Ascending aorta (tissue), 2 donors: ENCODE measurements at places on chromosomes 2 and 18.

- no peak for DNase-seq
- peaks cover 52% of the 10 kb centered on the region for H3K36me3 ChIP-seq
- H3K4me3 ChIP-seq, result no peak overlapping the region
- H3K27me3 ChIP-seq, result no peaks in the 10 kb centered on the region
- H3K4me1 ChIP-seq, result no peaks in the 10 kb centered on the region
- H3K27ac ChIP-seq, result no peak overlapping the region
Observed at GRCh38 chr2:171723716-171724683, 36.7 kb downstream of the DYNC1I2 start.

GRCh38 chr18:46331316-46331715 is 227.1 kb downstream of the HAUS1 start:
- H3K4me1 ChIP-seq, result peaks cover 10% of the 10 kb centered on the region
- no peak overlapping the region for H3K4me3 ChIP-seq
- H3K27me3 ChIP-seq, result no peaks in the 10 kb centered on the region

- H3K4me1 ChIP-seq, result peaks cover 19% of the 10 kb centered on the region
- H3K4me3 ChIP-seq, result no peak overlapping the region
- no peaks in the 10 kb centered on the region for H3K36me3 ChIP-seq
- no peaks in the 10 kb centered on the region for H3K27me3 ChIP-seq
- peak; percentile 51 for DNase-seq
- peak overlapping the region; percentile 77 for H3K27ac ChIP-seq
Observed at GRCh38 chr2:27954771-27955383, 64.3 kb downstream of the BABAM2 start.

DNA sequence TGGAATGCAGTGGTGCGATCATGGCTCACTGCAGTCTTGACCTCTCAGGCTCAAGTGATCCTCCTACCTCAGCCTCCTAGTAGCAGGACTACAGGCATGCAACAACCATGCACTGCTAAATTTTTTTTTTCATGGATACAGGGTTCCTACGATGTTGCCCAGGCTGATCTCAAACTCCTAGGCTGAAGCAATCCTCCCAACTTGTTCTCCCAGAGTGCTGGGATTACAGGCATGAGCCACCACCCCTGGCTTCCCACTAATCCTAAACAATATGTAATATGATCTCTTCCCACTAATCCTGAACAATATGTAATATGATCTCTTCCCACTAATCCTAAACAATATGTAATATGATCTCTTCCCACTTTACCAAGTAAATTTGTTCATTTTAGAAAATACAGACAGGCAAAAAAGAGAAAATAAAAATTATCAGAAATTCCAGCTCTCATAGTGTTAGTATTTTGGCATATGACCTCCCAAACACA is 33.7 kb upstream of the C18orf32 start:
- H3K27me3 ChIP-seq, result no peaks in the 10 kb centered on the region
- no peak overlapping the region for H3K27ac ChIP-seq
- H3K4me1 ChIP-seq, result no peaks in the 10 kb centered on the region

- H3K27ac ChIP-seq, result no peak overlapping the region
- H3K4me1 ChIP-seq, result peaks cover 20% of the 10 kb centered on the region
- no peak overlapping the region for H3K4me3 ChIP-seq
- no peaks in the 10 kb centered on the region for H3K27me3 ChIP-seq
Observed at GRCh38 chr2:46379213-46380037, 82.2 kb downstream of the EPAS1 start.

- H3K27ac ChIP-seq, result no peak overlapping the region
- no peaks in the 10 kb centered on the region for H3K36me3 ChIP-seq
- no peaks in the 10 kb centered on the region for H3K27me3 ChIP-seq
- no peak overlapping the region for H3K4me3 ChIP-seq
- DNase-seq, result no peak
Observed at GRCh38 chr18:50009773-50010335, 185.1 kb downstream of the MYO5B start.

DNA sequence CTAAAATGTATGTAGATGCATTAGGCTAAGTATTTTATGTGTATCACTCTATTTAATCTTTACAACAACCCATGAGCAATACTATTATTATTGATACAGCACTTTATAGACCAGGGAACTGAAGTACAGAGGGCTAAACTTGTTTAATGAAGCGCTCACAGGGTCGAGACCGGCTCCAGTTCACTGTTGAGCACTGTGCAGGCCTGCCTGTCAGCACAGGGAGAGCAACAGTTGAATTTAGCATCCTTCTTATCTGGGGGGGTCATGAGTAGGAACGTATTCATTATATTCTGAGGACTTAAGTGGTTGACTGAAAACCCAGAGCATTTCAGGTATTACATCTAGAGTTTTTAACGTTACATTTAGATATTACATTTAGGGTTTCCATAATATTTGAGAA is 120.1 kb downstream of the PLCL1 start:
- H3K27ac ChIP-seq, result no peak overlapping the region
- H3K4me1 ChIP-seq, result peaks cover 10% of the 10 kb centered on the region
- no peaks in the 10 kb centered on the region for H3K36me3 ChIP-seq
- no peak overlapping the region for H3K4me3 ChIP-seq
